ENCODE measurements at places on chromosomes 3 and 15.

DNA sequence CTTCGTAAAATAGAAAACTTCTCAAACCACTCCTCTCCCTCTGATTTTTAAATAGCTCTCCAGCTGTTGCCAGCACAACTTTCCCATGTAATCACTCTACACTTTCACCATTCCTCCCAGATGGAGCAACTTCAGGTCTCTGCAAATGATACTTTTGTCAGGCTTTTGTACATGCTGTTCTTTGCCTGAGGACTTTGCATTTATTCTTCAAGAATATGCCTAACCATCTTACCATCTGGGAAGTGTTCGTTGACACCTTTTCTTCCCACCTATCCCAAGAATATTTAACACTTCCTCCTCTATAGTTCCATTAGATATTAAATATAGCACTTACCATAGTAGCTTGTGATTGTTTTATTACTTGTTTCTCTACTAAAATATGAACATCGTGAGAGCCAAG is 703.7 kb downstream of the CADM2 start:
- no peak for DNase-seq

- peak; percentile 4 for DNase-seq
Measured at GRCh38 chr15:27353856-27354255, 382.9 kb downstream of the GABRG3 start.

GRCh38 chr3:76131396-76132153 is 346.2 kb upstream of the ZNF717 start:
- no peak for DNase-seq

- DNase-seq = no peak
Measured at GRCh38 chr3:131072099-131072559, 45.5 kb downstream of the NEK11 start.

GRCh38 chr3:58683001-58683458 is 16.5 kb upstream of the FAM3D start:
- DNase-seq = no peak

GRCh38 chr3:156761713-156762451 is 64.3 kb upstream of the LEKR1 start:
- no peak for DNase-seq

DNA sequence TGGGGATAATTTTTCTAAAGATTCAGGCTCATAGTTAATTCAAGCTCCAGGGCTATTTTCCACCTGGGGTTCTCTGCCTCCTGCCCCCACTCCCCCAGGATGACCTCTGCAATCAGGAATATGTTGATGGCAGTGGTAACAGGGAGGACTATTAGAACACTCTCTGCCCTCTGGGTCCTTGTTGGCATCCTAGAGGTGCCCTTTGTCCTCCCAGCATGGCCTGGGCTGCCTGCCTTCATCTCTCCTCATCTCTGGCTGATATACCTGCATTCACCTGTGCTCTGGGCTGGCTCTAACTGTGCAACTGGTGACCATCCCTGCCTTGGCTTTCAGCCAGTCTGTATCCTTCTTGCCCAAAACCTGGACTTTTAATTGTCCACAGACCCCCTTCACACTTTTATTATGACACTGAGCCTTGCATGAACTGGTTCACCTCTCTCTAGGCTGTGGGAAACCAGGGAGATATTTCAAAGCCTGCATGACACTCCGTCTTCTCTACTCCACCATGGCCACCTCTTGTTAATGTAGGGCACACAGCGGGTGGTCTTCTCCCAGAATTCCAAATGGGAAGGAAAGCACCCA is 199.8 kb downstream of the THSD4 start:
- no peak for DNase-seq

GRCh38 chr15:68994149-68994548 is 20.3 kb upstream of the NOX5 start:
- no peak for DNase-seq

DNA sequence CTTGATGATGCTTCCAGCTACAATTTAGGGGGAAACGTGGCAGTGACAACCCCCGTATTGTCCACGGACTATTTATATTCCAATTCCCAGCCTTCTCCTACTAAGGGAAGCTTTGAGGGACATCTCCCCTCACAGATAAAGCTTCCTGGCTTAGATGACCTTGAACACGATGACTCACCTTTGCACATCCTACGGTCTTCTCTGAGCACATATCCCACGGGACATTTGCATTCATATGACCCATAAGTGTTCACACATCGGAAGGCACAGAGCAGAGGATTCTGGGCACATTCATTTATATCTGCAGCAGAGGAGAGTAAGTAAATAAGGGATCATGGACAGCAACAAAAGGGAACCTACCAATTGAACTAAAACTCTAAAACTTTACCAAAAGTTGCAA is 101.5 kb downstream of the DUT start:
- no peak for DNase-seq

DNA sequence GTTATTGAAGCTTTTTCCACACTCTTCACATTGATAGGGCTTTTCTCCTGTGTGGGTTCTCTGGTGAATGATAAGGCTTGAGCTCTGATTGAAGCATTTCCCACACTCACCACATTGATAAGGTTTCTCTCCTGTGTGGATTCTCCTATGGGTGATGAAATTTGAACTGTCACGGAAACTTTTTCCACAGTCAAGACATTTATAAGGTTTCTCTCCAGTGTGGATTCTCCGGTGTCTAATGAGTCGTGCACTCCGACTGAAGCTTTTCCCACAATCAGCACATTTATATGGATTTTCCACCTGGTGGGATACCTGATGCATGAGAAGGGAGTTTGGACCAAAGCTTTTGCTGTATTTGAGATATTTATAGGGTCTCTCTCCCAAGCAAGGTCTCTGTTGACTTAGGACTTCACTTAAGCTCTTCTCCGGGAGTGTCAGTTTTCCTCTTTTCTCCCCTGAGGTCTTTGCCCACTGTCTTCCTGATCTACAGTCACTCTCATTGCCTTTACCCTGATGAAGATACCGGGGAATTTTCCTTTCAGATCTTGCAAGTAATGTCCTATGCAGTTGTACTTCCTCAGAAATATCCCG is 9.4 kb downstream of the ZSCAN29 start:
- no peak for DNase-seq

GRCh38 chr3:113712129-113712528 is 15.7 kb upstream of the USF3 start:
- DNase-seq = no peak

DNA sequence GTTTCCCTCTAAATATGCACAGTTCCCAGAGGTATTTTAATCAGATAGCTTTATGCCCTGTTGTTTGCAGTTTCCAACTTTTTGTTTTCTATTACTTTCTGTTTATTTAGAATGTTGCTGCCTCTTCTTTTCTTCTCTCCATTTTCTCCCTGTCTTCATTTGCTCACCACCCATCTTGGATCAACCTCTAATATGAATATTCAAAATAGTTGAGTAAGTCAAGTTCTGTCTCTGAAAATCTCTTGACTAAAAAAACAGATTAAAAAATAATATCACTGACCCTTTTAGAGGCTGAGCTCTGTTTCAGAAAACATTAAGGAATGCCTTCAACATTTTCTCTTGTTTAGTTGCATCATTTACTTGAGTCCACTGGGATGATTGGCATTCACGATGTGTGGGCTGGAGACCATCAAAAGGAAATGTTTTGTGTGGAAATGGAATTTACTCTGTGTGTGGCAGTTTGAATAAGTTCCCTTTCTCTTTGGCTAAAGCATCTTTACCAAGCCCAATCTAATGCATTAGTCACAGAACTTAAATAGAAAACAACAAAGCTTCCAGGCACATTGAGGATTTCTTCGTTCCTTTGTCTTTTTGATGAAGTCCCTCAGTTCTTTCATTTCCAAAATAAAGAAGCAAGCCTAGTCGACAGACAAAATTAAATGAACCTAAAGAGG is 633.9 kb upstream of the TGFBR2 start:
- no peak for DNase-seq

GRCh38 chr3:188053036-188053340 is 101.0 kb upstream of the LPP start:
- no peak for DNase-seq

GRCh38 chr15:33091983-33092693 is 102.4 kb downstream of the FMN1 start:
- no peak for DNase-seq

GRCh38 chr3:17626395-17626794 is 116.0 kb downstream of the TBC1D5 start:
- DNase-seq = no peak

DNA sequence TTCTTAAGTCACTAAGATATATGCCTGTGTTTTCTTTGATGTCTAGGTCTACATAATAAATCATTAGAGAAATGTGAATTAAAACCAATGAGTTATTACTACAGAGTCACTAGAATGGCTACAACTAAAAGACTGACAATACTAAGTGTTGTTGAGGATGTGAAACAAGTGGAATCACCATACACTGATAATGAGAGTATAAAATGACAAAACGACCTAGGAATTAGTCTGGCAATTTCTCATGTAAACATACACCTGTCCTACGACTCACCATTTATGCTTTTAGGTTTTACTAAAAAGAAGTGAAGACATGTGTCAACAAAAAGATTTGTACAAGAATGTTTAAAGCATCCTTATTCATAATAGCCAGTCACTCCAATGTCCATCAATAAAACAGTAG is 75.2 kb upstream of the SATB1 start:
- no peak for DNase-seq

- no peak for DNase-seq
Measured at GRCh38 chr3:68057637-68058320, 403.4 kb upstream of the SUCLG2 start.

DNA sequence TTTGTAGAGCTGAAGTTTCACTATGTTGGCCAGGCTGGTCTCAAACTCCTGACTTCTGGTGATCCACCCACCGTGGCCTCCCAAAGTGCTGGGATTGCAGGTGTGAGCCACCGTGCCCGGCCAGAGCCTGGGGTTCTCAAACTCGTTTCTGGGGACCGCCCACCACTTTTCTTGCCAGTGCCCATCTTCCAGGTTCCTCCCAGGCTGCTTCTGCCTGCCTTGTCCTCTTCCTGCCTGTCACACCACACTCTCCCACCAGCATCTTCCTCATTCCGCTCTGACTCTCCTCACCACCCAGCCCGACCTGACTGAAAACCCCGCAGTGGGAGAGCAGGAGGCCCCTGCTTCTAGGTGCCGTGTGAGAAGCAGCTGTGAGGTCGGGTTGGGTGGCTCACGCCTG is 3.1 kb upstream of the DYNLT2B start:
- DNase-seq = no peak

GRCh38 chr3:130905551-130905950 is 11.7 kb downstream of the ATP2C1 start:
- peak; percentile 8 for DNase-seq

- no peak for DNase-seq
Measured at GRCh38 chr3:109897734-109898133, 560.4 kb upstream of the DPPA4 start.

- DNase-seq = peak; percentile 65
Measured at GRCh38 chr3:49717959-49718857, 1.3 kb downstream of the AMIGO3 start.

- DNase-seq = no peak
Measured at GRCh38 chr15:36967929-36968328, 132.4 kb downstream of the MEIS2 start.

- DNase-seq = no peak
Measured at GRCh38 chr3:193388361-193388760, 9.8 kb upstream of the ATP13A5 start.

DNA sequence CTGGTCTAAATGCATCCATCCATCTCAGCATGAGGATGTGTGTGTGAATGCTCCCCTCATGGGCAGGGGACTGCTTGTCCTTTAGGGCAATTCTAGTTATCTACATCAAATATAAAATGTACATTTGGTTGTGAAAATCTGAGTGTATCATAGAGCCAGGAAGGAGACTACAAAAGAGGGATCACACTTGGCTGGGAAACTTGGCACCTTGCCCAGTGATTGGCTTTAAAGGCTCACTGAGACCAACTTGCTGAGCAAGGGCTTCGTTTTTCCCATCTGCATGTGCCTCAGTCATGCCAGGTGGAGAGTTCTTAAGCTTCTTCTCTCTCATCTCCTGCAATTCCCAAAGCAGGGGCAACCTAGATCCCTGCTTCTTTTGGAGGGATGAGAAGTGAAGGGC is 5.2 kb downstream of the CAPN3 start:
- peak; percentile 55 for DNase-seq

DNA sequence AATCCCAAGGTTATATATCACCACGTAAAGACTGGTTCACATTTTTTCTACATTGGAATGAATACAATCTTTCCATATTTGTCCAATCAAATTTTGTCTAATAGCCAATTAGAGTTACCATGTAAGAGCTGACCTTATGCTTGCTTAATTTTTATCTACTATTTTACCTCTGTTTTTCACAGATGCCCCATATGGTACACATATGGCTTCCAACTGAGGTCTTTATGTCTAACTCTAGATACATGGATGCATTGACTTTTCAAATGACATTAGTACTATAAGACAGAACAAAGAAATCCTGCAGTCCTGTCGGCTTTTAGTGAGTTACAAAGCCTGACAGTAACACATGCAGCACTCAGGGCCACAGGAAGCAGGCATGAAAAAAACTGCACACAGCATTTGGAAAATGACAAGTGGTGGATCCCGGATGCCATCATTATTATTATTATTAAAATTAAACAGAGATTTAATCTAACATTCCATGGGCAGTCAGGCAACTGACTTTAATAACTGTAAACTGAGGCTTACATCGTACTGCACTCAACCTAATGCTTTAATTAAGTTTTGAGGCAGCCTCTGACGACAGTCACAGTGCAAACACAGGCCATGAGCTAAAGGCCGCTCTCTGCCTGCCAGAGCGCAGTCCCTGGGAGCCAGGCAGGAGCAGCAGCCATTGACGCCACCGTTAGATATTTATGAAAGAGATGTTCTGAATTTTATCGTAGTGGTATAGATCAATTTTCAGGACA is 113.9 kb upstream of the TMCO5A start:
- no peak for DNase-seq

DNA sequence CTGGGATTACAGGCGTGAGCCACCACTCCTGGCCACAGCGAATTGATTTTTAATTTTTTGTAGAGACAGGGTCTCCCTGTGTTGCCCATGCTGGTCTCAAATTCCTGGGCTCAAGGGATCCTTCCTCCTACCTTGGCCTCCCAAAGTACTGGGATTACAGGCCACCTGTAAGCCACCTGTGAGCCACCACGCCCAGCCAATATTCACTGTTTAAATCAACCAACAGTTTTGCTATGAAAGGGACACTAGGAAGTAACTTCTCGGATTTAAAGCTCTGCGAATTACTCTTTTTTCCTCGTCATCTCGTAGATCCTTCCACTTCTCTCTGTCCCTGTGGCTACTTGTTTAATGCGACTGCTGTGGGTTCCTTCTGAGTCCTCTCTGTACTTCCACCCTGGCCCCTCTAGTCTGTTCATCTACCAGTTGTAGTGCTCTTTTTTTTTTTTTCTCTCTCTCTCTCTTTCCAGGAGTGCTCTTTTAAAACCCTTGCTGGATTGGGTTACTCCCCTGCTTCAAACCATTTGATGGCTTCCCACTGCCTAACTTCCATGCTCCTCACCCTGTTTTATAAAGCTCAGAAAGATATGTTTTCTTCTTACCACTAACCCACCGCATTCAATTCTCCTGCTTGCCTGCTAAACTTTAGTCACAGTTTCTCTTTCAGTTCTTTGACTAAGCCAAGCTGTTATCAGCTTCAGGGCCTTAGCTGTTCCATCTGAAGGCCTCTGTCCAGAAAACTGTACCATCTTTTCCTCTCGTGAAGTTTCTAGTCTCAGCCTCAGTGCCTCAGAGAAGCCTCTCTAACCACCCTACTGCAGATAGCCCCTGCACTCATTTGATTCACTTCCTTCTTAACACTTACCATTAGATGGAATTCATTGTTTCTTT is 12.4 kb downstream of the RTF1 start:
- DNase-seq = no peak
